ENCODE measurements at places on chromosomes 13 and 19.

DNA sequence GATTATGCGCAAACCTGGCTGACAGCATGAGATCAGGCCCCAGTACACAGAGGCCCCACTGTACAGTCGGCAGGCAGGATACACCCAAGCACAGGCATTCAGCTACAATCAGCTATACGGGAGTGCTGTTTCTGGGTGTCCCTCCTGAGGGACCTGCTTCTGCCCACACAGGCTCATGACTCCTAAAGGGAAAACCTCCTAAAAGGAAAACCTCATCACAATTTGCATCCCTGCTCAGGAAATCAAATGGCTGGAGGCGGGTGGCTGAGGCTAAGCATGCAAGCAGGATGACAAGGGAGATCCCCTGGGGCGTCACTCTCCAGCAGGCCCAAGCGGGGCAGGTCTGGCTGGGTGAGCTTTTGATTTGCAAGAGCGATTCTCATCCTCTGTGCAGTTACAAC lies 99.8 kb downstream of the CRYL1 start:
- no peak for DNase-seq

DNA sequence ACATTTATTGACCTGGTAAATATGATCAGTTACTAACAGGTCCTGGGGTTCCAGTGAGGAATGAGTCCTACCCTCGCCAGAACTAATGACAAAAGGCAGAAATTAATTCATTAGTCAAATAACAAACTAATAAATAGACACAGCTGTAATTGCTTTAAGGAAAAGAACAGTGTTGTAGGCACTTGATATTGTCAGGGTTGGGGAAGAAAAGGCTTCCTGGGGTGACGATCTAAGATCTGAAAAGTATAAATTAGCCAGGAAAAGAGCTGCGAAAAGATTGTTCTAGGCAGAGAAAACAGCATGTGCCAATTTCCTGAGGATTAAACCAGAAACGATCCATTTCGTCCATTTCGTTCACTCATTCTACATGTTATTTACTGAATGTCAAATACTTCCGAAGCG lies 670 bp upstream of the CHAF1A start:
- DNase-seq = no peak

GRCh38 chr13:91166714-91167511 lies 180.6 kb upstream of the MIR17HG start:
- DNase-seq = no peak

DNA sequence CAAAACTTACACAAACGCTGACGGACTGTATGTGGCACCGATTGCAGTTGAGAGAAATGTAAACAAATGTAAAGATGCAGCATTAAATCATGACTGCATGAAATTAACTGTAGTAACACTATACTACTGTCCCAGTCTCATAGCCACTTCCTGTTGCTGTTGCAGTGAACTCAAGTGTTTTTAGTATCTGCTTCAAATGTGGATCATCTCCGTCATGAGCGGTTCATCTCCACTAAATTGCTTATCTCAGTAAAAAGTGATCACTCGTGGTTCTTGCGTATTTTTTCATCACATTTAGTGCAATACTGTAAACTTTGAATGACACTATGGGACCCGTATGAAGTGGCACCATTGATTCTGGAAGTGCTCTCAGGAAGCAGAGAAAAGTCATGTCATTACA lies 60.3 kb upstream of the RNF113B start:
- DNase-seq = no peak

- DNase-seq = no peak
Measured at GRCh38 chr13:33615436-33615835, 202.5 kb upstream of the RFC3 start.

DNA sequence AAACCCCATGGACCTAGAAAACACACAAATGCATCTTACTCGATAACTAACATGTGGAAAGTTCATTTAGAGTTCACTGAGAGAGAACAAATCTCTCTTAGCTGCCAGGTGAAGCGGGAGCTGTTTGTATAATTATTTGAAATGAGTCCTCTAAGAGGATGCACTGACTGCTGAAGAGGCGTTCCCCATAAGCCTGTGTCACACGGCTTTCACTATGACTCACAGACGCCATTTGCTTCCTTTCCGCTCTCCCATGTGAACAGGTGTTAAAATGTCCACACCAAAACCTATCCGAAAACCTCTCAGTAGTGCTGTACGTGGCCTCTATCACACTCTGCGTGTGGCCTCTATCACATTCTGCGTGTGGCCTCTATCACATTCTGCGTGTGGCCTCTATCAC lies 101.8 kb downstream of the SOX1 start:
- DNase-seq = no peak

DNA sequence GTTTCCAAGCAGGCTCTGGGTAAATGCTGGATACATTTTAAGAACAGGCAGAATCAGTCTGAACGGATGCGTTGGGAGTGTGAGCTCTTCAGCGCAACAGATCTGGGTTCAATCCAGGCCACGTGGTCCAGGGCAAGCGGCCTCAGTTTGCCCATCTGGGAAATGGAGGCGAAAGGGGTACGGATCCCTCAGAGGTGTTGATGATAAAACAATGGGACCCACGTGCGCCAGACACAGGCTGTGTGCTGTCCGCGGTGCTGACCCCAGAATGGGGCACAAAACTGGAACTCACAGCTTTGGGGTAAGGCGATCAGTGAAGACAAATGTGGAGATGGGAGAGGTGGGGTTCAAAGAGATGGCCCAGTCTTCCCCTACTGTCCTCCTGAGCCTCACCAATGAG lies 13.1 kb upstream of the PDE4C start:
- no peak for DNase-seq

GRCh38 chr19:53612762-53613526 lies 18.9 kb upstream of the DPRX start:
- DNase-seq = no peak

DNA sequence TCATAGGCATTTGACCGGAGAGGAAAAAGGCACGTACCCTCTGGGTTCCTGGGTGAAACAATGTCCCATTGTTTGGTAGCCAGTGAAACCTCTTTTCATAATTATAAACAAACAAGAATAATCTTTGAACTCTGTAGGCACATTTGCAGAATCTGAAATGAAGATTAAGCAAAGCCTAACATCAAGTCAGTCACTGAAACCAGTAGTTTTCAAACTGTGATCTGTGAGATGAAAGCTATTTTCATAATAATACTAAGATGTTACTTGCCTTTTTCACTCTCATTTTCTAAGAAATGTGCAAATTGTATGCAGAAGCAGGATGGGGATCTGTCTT lies 105.4 kb downstream of the WDFY2 start:
- no peak for DNase-seq

GRCh38 chr19:18430417-18431144 lies 7.4 kb downstream of the ISYNA1 start:
- no peak for DNase-seq

GRCh38 chr13:40671956-40672764 lies 5.7 kb upstream of the FOXO1 start:
- peak; percentile 92 for DNase-seq

DNA sequence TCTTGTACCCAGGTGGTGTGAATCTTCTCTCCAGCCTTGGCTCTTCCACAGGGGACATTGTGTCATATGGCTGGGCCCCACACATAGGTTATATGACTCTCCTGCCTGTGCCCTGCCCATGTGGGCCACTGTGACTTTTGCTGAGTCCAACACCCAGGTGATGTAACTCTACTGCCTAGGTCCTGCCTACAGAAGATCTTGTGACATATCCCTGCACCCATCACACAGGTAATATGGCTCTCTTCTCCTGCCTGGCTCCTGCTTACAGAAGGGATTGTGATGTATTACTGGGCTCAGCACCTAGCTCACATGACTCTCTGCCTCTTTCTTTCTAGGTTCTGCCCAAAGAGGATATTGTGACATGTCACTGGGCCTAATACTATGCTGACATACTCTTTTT lies 19.5 kb upstream of the ZNF429 start:
- DNase-seq = no peak

DNA sequence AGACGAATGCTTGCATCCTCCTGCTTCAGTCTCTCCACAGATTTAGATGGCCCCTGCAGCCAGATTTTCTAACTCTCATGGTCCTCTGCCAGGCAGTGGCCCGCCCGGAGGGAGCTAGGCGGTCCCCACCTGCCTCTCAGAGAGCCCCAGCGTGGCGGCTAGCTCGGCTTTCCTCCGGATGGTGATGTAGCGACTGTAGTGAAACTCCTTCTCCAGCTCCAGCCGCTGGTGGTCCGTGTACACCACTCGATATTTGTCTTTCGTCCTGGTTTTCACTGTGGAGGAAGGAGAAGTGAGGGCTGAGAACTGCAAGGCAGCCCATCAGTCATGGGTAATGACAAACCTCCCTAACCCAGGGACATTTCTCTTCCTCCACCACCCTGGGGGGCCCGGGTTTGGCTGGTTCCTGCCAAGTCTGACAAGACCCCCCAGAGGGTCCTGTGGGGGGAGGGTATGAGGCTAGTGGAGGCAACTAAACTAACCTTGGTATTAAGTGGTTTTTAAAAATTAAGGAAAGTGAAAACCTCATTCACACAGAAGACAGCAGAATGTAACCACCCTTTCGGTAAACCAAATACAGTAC lies 4.3 kb downstream of the CDX2 start:
- no peak for DNase-seq

- DNase-seq = no peak
Measured at GRCh38 chr19:35229601-35230000, 1.1 kb upstream of the FAM187B start.

DNA sequence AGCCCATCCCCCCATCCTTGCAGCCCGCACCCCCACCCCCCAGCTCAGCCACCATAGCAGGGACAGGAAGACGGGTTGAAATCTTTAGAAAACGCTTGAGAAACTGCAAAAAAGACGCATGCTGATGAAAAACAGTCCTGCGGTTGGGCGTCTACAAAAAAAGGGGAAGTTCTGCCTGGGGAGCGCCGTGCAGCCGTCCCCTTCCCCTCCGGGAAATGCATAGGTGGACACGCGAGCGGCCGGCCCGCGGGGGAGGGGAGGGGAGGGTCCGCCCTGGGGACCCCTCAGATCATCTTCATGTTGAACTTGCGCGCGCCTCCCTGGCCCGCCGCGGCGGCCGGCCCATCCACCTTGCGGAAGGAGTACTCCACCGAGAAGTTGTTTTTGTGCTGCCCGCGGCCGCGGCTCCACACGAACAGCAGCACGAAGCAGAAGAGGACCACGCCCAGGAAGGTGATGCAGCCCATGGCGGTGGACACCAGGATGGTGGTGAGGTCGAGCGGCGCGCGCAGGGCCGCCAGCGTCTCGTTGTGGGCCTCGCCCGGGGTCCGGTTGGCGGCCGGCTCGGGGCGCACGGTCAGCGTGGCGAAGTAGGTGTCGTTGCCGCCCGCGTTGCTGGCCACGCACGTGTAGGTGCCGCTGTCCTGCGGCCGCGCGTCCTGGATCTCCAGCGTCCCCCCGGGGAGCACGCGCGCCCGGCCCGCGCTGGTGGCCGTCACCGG lies 7.9 kb upstream of the PEAK3 start:
- no peak for DNase-seq

DNA sequence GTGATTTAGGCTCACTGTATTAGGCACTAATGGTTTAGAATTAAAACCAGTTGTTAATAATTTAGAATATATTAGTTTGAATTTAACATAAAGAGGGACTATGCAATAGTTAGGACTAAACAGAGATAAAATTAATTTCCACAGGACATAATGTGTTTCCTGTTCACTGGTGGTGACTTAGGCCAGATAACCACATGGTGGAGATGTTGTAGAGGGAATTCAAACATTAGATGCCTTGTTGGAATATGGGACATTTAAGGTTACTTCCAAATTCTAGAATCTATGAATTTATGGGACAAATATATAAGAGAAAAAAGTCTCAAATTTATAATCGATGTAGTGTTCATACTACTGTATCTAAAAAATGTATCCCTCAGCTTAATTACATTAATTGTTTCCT lies 615.5 kb upstream of the KLHL1 start:
- peak; percentile 16 for DNase-seq

- DNase-seq = peak; percentile 45
Measured at GRCh38 chr19:34193876-34194275, 21.6 kb downstream of the LSM14A start.

DNA sequence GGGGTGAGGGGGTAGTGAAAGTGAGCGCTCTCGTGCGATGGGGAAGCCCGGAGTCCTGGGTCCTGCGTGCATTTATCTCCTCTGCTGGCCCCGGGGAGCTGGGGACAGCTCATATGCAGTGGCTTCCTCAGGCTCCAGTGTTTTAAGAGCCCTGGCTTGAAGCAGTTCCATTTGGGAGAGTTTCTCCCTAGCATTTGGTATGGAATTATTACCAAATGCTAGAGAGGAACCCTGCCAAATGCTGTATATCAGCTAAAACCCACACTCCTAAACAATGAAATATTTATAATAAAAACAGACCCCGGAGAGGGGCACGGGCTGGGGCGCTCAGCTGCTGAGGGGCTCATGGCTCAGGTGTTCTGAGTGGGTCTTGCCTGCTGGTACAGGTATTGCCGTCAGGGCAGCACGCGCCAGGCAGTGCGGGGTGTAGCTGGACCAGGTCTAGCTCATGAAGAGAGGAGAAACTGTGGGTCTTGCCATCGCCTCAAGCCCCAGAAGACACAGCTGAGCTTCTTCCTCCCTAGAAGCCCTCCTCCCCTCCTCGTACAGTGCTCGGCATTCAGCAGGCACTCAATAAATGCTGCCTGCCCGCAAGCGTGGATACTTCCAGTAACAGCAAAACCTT lies 163.6 kb upstream of the ZNF536 start:
- no peak for DNase-seq

- DNase-seq = no peak
Measured at GRCh38 chr19:17216058-17216670, 1.0 kb downstream of the USE1 start.

DNA sequence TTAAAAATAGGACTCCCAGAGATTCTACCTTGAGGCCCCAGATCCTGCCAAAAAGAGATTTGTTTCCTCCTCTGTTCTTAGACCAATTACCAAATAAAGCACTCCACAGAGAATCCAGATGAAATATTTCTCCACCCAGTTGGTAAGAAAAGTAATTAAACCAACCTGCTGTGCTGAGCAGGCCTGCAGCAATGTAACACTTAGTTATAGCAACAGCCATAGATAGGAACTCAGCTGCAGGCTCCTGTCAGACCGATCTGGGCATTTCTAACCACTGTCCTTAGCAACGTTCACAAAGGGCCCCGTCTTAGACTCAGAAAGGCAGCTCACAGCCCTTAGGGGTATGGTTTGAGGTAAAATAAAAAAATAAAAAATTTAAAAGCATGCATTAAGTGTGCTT lies 271.1 kb downstream of the KCNRG start:
- no peak for DNase-seq

GRCh38 chr19:50909240-50910070 lies 1.7 kb downstream of the KLK4 start:
- peak; percentile 60 for DNase-seq
